ENCODE measurements at places on chromosomes 3 and 15. TPM values are rescaled to one million over a fixed set of nuclear protein-coding genes. Genes with fewer than 3 reads are reported as not detected.

GRCh38 chr3:10300087-10300486, 7.3 kb upstream of the GHRL start:
- DNase-seq, result no peak

DNA sequence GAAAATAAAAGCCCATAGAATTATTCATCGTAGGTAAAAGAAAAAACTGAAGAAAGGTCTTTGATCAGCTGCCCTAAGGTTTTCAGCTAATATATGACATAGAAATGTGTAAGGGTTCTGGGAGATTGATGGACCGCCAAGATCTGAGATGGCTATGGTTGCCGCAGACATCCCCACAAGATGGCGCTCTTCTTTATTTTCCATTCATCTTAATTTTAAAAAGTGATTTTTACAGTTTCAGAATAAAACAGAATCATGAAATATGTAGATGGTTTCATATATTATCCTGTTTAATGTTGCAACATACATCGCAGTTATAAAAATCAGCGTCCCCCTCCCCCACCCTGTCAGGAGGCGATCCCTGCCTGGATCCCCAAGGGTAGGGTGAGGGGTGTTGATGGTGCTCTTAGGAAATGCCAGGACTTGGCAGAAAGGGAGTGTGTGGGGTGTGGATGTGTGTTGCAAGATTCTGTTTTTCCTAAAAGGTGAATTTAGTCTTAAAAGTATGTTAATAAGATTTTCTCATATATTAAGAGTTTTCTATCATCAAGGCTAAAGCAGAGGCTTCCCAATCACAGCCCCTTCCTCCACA, 68.8 kb downstream of the ANXA2 start:
- no peak for DNase-seq

DNA sequence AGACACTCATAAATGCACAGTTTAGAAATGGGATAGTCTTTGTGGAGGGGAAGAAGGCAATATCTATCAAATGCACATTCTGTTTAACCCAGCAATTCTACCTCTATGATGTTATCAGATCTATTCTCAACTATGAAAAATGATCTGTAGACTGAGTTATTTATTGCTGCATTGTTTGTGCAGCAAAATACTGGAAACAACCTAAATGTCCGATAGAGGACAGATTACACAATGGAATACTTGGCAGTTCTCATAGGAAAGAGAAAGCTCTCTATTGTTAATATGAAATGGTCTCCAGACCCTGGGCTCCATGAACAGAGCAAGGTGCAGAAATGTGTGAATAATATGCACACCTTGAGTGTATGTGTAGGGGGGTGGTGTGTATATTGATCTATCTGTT, 49.0 kb upstream of the SELENOK start:
- DNase-seq, result no peak

FMN1 gene
- 10.2 TPM for total RNA-seq

ISLR2 gene
- 2.2 TPM for total RNA-seq

DNA sequence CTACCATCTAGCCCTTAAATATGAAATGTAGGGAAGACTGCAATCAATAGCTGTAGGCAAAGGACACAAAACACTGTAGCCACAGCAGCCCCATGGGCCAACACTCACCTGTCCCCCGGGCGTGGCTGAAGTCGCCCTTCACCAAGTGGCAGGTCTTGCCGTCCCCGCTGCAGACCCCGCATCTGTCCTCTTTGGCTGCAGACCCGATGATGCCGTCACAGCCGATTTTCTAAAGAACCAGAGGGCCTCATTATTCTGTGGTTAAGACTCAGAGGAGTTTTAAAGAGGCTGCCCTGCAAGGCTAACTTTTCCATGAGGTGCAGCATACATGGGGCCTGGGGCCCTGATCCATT, 245.6 kb downstream of the ADAMTS17 start:
- DNase-seq, result no peak

DNA sequence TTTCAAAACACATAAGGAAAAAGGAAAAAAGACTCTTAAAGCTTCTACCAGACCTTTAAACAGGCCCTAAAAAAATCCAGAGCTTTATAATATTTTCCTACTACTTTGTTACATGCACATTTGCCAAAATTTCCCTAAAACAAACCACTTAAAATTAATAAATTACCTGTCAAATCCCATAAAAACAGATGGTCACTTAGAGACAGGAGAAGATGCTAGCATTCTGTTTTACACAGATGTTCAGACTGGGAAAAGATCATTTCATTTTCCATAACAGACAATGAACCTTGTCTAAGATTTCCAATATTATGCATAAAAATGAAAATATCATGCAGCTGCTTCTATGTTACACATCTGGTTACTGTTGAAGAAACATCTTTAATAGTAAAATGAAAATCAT, 66.6 kb downstream of the SUCLG2 start:
- no peak for DNase-seq

RPSA gene
- total RNA-seq, result 285 TPM

DNA sequence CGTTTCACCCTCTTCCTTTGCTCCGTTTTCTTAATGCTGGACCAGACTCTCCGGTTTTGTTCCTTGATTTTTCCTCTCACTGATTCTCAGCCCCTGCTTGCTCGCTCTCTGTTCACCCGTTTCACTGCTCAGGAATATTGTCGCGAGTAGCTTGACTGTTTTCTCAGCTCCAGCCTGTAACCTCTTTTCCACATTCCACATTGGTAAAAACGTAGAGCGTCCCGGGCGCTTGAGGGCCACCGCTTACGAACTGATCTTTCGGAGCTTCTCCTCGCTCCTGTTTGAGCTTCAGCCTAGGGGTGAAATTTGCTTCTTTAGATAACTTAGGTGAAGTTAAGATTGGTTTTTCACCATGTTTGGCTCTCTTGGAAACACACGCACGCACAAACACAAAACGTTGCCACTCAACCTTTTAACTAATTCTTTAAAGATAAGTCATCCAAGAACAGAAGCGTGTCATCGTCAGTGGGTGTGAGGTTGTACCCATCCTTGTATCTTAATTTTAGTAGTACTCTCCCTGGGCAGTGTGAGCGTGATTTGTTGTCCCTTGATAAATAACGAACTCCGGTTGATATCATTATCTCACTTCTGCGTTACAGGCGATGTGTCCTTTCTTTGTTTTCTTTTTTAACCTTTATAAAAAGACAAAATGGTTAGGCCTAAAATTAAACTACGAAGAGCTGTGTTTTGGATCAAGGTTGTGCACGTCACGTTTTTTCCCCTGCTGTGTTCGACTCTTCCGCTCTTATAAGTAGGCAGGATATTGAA, 1.0 kb downstream of the PAK2 start:
- DNase-seq, result no peak

- no peak for DNase-seq
Observed at GRCh38 chr15:88257311-88258092, 963 bp upstream of the NTRK3 start.

- DNase-seq, result no peak
Observed at GRCh38 chr3:134904776-134905646, 110.0 kb downstream of the EPHB1 start.

- DNase-seq, result peak; percentile 95
Observed at GRCh38 chr3:51670823-51671733, at the start of gene TEX264. TSS of gene TEX264 (plus strand) at chr3:51671252. CDS start at chr3:51674305, 3,053 bp downstream.

DNA sequence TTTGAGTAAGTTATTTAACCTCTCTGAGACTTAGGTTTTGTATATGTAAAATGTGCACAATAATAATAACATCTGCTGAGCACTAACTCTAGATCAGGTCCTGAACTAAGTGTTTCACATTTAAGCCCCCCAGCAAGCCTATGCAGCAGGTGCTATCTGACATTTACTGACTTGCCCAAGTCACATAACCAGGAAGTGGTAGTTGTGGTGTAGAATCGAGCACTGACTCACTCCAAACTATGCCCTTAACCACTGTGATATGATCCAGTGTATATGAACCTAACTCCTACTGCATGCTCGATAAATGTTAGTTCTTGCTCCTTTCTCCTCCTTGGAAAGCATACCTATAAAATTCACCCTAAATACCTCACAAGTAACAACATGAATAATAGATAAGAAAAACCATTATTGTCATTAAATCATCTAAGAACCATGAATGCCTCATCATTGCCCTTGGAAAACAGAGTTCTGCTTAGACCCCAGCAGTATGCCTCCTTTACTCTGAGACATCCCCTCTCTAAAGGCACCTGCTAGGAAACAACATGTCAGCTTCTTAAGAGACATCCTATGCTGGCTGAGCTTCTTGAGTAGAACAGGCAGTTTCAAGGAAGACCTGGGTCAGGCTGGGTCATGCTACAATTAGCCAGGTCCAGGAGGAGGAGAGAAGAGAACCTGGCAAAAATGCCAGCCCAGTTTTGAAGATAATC, 3.0 kb upstream of the SHC4 start:
- no peak for DNase-seq

PPARG gene
- 6.8 TPM for total RNA-seq

DNA sequence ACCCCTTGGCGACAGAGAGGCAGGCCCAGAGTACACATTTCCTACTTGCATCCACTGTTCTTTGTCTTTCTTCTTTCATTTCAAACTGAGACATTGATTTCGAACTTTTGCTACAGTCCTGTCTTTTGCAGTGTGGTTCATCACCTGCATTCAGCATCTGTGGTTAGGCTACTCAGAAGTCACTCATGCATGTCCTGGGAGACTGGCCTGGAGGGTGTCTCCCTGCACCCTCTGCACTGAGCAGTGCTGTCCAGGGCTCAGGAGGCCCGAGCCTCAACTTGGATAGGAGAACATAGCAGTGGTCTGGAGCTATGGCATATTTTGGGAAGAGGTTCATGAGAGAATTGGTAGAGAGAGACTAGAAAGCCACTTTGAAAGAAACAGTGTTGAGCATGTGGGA, 240.2 kb upstream of the TPRG1 start:
- no peak for DNase-seq

- no peak for DNase-seq
Observed at GRCh38 chr3:193943200-193943599, 192.7 kb upstream of the HES1 start.

ARPC4 gene
- 80.2 TPM for total RNA-seq

DNA sequence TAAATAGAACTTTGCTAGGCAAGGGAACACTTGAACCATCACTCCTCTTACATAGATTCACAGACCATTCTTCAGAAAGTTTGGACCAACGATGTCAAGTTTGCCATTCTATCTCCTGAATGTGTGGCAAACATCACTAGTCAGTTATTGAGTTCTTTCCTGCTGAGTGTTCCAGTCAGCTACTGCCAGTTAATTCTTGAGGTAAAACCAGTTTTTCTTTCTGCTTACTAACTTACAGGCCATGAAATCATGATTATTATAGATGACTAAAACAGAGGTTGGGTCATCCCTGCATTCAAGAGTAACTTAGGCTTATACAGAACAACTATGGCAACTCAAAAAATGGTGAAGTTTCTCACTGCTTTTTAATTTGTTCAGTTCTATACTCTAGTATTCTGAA, 88.2 kb downstream of the AP4E1 start:
- no peak for DNase-seq

DNA sequence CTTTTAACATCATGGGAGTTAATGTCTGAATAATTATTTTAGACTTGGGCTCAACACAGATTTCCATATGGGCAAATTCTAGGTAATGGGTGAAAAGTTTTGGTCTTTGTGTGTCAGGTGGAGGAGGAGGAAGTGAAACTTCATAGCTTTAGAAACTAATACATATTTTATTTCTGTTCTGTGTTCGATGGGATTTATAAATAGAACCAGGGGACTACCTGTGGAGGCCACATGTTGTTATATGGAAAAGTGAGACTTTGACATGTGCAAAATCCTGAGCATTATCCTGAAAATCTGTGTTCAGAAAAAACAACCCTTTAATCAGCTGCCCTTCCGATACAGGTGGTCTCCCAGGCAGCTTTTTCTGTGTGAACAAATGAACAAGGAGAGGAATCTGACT, 209.5 kb downstream of the SOX2 start:
- no peak for DNase-seq

C3orf70 gene
- total RNA-seq, result 0.97 TPM

RBP2 gene
- not detected for total RNA-seq

SLC51A gene
- not detected for total RNA-seq

LDHAL6B gene
- not detected for total RNA-seq

- no peak for DNase-seq
Observed at GRCh38 chr3:157170861-157171260, 10.9 kb upstream of the CCNL1 start.

DNA sequence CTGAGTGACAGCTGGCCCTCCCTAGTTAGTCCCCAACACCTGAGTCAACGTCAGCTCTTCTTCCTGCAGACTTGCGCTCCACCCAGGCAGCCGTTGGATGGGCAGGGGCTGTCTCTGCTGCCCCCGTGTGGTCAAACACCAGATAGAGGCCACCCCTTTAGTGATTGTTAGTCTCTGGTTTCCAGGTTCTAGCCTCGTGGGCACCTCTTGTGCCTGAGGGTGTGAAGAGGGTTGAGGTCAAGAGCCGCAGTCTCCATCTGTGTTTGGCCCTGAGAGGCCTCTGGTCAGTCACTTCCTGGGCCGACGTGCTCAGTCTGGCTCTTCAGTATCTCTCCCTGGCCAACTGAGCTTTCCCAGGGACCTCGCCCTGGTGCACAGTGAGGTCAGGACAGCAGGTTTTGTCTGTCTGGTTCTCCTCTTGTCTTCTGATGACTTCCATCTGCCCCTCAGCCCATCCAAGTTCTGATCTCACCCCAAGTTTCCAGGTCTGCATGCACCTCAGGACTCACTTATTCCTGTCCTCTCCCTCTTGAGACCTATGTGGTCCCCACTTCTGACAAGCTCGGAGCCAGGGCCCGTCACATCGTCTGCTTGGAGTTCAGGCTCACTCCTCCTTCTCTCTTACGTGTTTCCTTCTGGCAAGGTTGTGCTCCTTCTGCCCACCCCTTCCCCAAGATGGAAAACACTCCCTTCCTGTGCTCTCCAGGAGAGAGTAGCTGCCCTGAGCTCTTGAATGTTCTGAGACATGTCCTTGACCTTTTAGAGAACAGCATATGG, 20.9 kb downstream of the CD276 start:
- DNase-seq, result peak; percentile 73

- DNase-seq, result no peak
Observed at GRCh38 chr3:45067941-45068340, 41.8 kb downstream of the CLEC3B start.

TMC3 gene
- not detected for total RNA-seq

DNA sequence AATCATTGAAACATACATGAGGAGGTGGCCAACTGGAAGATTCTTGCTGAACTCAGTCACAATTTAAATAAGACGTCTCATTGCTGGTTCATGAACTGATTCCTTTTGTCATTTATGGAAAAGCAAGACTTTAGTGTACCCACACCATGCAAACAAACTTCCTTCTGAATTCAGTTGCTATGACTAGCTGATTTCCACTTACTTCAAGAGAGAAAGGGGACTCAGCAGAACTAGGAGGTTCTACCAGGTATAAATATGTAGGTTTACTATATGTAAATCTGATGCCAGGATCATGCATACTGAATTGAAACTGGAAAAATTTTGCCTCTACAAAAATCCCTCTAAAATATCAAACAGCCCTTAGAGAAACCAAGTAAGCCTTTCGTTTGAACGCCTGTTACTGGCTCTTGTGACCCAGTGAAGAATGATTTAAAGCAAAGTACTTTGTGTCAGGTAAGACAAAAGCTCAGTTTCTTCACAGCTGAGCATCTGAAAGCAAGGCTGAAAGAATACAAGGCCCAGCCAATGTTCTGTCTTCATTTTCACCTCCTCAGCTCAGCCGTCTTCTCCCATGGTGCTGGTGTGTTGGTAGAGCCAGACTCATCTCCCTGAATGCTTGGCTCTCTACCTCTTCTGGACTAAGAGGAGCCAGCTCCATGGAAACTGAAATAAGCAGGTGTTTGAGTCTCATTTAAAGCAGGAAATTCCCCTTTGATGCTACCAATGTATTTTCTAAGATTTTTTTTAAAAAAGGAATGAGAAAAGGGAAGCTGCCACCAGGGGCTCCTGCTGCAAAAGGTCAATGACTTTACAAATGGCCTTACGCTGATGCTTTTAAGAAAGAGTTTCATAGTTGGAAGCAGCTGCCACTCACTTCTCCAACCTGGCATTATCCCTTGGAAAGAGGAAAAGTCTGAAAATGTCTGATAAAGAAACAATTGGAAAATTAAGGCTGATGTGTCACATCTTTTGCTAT, 301.6 kb downstream of the EFHB start:
- DNase-seq, result no peak
